ENCODE measurements at places on chromosomes 1 and 21. TPM values are rescaled to one million over a fixed set of nuclear protein-coding genes. Genes with fewer than 3 reads are reported as not detected.

The KRTAP12-4 gene
- not detected for polyA plus RNA-seq

DNA sequence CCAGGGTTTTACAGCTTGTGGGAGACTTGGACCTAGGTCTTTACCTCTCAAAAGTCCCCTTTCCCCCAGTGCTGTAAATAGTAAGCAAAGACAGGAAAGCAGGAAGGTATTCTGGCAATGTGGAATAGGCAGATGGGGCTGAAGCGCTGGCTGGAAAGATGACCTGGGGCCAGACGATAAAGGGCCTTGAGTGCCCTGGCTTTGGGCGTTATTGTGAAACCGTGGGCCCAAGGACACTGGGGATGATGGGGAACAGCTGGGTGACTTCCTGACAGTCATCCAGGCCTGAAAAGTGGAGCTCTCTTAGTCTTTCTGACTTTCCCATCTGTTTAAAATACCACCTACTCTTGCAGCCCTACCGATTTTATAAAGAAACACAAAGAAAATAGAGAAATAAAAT lies 16.3 kb downstream of the URB2 start:
- no peak for DNase-seq

- no peak for DNase-seq
Measured at GRCh38 chr1:167446966-167447365, 71.4 kb downstream of the CD247 start.

DNA sequence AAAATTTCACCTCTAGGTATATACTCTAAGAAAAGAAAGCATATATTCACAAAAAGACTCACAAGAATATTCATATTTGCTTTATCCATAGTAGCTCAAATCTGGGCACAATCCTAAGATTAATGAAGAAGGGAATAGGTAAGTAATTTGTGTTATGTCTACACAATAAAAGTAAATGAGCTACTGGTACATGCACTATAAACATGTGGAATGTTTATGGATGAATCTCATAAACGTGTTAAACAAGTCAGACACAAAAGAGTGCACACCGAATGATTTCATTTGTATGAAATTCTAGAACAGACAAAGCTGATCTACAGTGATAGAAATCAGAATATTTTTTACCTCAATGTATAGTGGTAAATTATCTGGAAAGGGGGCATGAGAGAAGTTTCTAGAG lies 115.3 kb upstream of the B3GALT2 start:
- DNase-seq, result no peak

- no peak for DNase-seq
Measured at GRCh38 chr1:15433471-15433870, 4.8 kb upstream of the CTRC start.

- no peak for DNase-seq
Measured at GRCh38 chr1:115840605-115841460, at the start of gene NHLH2. Gene NHLH2 (minus strand): TSS chr1:115841126. CDS start chr1:115838372, 2,754 bp downstream.
